ENCODE measurements at places on chromosomes 4 and X.

DNA sequence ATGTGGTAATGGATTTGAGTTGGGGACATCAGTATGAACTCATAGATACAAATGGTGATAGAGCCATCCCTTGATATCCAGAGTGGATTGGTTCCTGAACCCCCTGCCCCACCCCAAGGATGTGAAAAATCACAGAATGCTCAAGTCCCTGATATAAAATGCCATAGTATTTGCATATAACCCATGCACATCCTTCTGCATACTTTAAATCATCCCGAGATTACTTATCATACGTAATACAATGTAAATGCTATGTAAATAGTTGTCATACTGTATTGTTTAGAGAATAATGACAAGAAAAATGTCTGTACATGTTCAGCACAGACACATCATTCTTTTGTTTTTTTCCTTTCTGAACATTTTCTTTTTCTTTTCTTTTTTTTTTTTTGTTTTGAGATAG lies 18.9 kb upstream of the SEPTIN11 start:
- DNase-seq = no peak

GRCh38 chrX:20066968-20067708 lies 49.6 kb downstream of the MAP7D2 start:
- peak; percentile 41 for DNase-seq

DNA sequence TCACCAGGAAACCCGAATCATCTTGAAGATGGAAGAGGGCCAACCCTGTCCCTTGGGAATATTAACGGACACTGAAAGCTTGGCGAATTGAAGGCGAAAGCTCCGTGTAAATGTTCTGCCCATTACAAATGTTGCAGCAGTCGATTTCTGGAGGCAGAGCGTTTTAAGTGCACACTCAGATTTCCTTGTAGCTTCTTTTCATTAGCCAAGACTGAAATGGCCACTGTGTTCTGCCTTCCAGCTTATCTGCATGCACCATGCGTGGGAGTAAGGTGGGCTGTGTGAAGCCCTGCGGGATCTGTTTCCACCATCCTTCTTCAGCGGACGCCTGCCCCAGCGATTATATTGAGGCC lies 1.3 kb downstream of the SMIM20 start:
- no peak for DNase-seq

- DNase-seq = no peak
These were observed 148.8 kb downstream of the HS6ST2 start for GRCh38 chrX:132809581-132809980.

GRCh38 chr4:65343342-65343741 lies 326.9 kb downstream of the EPHA5 start:
- no peak for DNase-seq

- no peak for DNase-seq
These were observed 312.0 kb downstream of the PDGFC start for GRCh38 chr4:156659570-156659969.

GRCh38 chrX:29617725-29618124 lies 597.6 kb upstream of the MAGEB2 start:
- DNase-seq = no peak

- no peak for DNase-seq
These were observed 58.8 kb downstream of the C4orf50 start for GRCh38 chr4:5959211-5959982.

- DNase-seq = no peak
These were observed 343.6 kb upstream of the CT83 start for GRCh38 chrX:116806288-116806802.

DNA sequence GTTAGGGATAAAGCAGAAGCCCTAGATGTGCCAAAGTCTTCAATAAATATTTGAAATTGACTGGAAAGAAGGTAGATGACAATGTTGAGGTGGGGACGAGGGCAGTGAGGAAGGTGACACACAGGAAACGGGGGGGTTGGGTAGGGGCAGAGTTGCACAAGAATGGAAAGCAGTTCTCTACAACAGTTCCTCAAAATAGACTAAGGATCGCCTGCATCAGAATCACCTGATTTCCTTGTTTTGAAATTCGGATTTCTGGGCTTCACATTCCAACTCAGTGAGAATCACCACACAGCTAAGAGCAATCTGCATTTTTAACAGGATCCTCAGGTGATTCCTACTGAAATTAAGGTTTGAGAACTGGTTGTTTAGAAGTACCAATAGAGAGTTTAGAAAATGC lies 70.6 kb downstream of the ARFIP1 start:
- DNase-seq = no peak

- peak; percentile 36 for DNase-seq
These were observed 14.1 kb downstream of the RAB40AL start for GRCh38 chrX:102950908-102951866.

DNA sequence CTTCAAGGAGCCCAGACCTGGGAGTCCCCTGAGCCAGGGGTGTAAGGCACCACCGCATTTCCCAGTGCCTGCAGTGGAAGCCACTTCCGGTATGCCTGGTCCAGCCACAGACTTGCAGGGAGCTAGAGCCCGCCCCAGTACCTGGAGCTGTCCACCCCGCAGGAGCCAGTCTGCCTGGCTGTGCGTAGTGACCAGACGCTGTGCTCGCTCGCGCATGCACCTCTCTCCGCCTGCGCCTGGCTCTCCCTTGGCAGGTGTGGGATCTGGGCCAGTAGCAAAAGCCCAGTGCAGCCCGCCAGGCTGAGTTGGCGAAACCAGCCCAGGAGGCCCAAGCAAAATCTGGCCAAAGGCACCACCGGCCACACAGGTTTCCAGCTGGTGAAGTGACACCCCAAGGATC lies 973.7 kb upstream of the AGA start:
- DNase-seq = no peak

- no peak for DNase-seq
These were observed 76.3 kb upstream of the IL15 start for GRCh38 chr4:141560056-141560455.

GRCh38 chr4:147747787-147748454 lies 16.0 kb downstream of the ARHGAP10 start:
- no peak for DNase-seq

DNA sequence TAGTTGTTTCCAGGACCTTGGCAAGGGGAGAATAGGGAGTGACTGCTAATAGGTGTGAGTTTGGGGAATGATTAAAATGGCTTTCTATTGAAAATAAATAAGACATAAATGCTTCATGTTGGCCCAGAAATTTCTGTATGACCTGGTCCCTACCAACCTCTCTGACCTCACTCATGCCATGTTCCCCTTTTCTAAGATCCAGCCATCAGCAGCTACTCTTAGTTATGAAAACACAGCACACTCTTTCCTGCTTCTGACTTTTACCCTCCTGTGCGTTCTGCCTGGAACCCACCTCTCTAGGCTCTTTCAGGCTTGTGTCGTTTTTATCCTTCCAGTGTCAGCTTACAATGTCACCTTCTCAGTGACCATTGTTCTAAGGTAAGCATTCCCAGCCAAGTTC lies 14.8 kb upstream of the CXCL5 start:
- DNase-seq = no peak

GRCh38 chrX:112266136-112266535 lies 183.6 kb upstream of the TRPC5 start:
- no peak for DNase-seq

DNA sequence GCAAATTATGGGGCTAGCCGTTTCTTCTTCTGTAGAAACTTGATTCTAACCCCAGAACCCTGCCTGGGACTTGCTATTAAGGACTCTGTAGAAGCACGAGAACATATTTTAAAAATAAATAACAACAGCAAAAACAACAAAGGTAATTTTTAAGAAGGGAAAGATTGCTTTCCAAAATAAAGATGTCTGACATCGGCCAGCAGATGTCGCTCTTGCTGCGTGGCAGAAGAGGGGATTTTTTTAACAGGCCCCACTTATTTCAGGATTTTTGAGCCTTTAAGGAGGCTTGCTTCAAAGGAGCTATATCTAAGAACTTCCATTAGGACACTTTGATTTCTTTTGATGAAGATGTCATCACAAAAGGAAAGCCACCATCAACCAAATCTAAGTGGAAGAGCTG lies 62.8 kb upstream of the EGFL6 start:
- peak; percentile 15 for DNase-seq

- peak; percentile 55 for DNase-seq
These were observed 409.0 kb downstream of the BCOR start for GRCh38 chrX:39688576-39689375.

DNA sequence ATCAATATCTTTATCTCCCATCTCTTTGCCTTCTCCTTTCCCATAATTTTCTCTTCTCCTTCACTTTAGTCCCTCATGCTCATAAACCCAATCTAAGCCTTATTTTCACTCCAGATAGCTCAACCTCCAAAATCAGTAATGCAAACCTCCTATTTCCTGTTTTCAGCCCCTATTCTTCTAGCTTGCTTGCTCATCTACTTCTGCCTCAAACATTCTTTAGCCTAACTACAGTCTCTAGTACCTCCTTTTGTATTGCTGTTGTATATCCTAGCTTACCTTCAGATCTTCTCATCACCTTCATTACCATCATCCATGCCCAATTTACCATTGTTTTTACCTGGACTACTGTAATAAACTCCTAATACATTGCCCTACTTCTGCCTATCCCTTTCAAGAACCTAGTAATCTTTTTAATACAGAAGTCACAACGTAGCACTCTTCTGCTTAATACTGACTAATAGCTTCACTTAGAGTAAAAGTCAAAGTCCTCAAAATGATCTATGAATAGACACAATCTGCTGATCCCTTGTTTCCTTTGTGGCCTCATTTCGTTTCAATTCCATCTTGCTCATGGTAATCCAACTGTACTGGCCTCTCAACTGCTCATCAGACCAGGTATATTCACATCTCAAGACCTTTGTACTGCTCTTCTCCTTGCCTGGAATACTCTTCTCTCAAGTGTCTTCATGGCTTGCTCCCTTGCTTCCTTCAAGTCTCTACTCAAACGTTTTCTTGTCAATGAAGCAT lies 123.4 kb downstream of the FAM13A start:
- DNase-seq = no peak

DNA sequence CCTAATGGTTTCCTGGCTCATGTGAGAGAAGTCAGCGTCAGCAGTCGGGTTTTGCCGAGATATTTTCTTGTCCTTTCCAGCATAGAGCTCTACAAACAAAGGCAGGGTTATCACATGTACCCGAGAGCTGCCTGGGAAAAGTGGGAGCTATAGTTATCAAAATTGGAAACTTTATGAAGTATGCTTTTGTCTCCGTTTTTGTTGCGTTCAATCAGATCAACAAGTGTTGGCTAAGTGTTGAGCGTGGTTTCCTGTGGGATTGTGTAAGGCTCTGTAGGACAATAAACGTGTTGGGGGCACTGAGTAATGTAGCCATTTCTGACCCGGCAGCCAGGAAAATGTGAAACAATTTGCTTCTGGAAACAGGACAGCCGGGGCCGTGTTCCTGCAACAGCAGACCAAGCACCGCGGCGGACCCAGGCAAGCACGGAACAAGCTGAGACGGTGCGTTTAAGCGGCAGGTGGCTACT lies at the start of gene BMX:
Gene BMX (plus strand): TSS at position 311 of the 470 bp plus-strand sequence. CDS start 7,547 bp downstream, outside the sequence.
- no peak for DNase-seq

DNA sequence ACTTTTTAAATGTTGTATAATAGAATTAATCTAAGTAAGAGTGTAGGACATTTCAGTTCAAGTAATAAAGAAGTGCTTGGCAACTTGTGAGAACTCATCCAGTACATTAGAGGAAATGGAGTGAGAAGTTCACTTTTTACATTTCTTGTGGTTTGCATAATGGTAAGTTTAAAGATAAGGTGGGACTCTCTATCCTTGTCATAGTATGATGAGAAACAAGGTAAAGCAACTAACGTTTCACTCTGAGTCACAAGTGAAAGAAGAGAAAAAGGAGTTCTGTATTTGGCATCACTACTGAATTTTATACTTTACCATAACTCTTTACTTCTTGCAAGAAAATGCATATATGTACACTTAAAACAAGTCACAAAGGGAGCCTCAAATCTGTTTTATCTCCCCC lies 219.4 kb downstream of the SLC4A4 start:
- no peak for DNase-seq

- DNase-seq = no peak
These were observed 387.5 kb upstream of the GRID2 start for GRCh38 chr4:91916219-91916618.

DNA sequence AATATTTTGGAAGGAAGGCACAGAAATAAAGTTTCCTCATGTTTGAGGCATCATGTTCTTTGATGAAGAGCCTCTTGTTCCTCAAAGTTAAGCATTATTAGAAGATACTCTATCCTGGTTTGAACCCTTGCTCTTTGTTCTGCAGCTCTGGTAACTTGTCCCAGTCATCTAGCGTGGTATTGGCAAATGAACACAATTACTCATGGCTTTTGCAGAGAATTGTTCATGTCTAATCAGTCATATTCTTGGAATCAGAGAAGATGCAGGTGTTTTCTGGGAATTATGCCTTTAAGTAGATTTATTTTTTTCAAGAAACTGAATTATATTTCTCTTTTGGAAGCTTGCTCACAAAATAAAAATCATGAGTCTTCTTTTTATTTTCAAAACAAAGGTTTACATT lies 52.9 kb upstream of the HPGDS start:
- DNase-seq = no peak

DNA sequence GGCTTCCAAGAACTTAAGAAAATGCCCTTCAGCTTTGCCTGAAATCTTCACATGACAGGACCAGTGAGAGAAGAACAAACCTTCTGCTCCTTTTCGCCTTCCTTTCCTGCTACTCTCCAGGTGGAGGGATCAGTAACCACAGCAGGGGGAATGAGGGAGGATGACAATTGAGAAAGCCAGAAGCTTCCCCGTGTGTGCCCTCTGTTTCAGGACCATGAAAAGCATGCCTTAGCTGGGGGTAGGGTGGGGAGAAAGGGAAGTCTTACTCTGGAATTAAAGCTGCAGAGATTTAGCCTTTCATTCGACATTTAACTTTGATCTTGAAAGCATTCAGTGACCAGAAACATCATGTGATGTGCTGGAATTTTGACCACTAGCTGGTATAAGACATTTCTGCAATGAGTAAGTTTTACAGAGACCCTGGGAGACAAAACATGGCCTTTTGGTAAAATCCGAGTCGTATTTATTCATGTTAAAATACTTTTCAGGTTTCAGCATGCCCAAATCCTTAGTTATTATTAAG lies 10.6 kb upstream of the PUDP start:
- no peak for DNase-seq

GRCh38 chrX:23668335-23668734 lies 1.0 kb downstream of the PRDX4 start:
- DNase-seq = no peak

- DNase-seq = peak; percentile 64
These were observed 181.3 kb upstream of the STK26 start for GRCh38 chrX:131841496-131842437.

- no peak for DNase-seq
These were observed 191.5 kb downstream of the SLC7A11 start for GRCh38 chr4:138050601-138051000.

DNA sequence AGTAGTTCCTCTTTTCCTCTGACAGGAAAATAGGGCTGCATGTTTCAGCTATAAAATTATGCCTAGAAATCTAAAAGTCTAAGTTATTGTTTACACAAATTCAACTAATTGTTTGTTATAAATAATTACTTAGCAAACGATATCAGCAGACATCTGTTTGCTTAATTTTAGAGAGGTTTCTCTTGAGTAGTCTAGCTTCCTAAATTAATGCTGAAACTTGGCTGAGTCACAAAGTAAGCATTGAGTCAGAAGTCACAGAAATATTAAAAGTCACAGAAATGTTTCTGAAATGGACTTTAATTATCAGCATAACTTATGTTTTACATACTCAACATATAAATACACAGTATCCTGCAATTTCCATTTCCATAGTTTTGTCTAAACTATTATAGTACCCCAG lies 1044.0 kb downstream of the CCSER1 start:
- no peak for DNase-seq

- DNase-seq = no peak
These were observed 2.2 kb upstream of the VGLL1 start for GRCh38 chrX:136529795-136530194.

GRCh38 chrX:109857584-109858228 lies 124.6 kb upstream of the ACSL4 start:
- no peak for DNase-seq

GRCh38 chrX:68588602-68589371 lies 58.7 kb upstream of the STARD8 start:
- DNase-seq = no peak
